Right lobe of liver (tissue), 6 donors: ENCODE measurements at places on chromosomes 5 and 9.
A peak's percentile ranks its signal among the peaks of the same experiment; 100 is the strongest.

GRCh38 chr5:136053336-136054141 lies 24.8 kb downstream of the TGFBI start:
- DNase-seq = peak; percentile 89

- DNase-seq = no peak
Measured at GRCh38 chr5:107092695-107093094, 578.0 kb downstream of the EFNA5 start.

DNA sequence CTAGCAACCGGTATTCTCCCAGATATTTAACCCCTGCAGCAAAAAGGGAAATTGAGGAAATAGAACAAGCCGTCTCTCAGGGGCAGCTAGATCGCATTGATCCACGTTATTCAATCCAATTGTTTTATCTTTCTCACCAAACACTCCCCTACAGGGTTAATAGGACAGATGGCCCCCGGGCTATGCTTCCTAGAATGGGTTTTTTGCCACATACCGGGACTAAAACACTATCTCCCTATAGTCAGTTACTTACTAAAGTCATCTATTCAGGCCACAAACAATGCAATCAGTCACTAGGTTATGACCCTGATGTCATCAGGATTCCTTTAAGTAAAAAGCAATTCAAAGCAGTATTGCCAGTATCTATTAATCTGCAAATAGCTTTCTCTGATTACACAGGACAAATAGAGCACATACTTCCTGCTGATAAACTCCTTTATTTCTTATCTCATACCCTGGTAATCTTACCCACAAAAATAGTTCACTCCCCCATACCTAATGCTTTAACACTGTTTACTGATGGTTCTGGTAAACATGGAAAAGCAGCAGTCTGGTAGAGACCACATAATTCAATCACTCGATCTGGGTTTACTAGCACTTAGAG lies 159.0 kb downstream of the CPLANE1 start:
- no peak for DNase-seq

DNA sequence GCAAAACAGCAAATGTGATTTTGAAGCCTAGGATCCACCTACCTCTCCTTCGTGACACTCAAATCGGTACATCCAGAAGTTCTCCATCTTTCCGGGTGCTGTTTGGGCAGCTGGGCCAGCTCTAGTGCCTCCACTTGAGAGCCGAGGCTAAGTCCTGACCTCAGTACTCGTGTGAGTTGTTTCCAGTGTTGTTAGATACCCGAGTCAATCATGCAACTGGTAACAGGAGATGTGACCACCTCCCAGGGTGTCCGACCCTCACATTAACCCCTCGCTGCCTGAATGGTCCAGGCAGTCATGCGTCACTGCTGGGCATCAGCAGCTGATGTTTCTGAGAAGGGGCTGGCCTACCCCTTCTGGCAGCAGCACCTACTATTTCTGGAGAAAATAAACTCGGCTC lies 170.3 kb downstream of the ENTREP1 start:
- no peak for DNase-seq

GRCh38 chr5:8870349-8870958 lies 675.4 kb downstream of the SEMA5A start:
- DNase-seq = no peak

DNA sequence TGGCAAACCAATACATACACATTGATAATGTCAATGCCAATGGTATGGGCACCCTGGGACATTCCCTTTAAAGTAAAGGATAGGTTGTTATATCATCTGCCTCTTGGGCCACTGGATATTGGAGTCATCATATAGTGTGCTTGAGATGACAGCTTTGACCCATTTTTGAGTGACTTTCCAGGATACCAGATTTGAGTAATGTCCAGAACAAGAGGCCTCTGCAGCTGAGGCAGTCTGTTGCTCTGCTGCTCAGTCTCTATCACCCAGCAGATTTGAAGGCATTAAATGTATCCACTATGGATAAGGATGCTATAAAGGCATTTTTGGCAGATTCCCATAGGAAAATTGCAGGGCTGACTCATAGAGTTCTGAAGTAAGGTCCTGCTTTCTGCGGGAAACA lies 525.6 kb upstream of the SEMA6A start:
- DNase-seq = no peak

- no peak for DNase-seq
Measured at GRCh38 chr9:30628915-30629567, 1755.4 kb upstream of the ACO1 start.

DNA sequence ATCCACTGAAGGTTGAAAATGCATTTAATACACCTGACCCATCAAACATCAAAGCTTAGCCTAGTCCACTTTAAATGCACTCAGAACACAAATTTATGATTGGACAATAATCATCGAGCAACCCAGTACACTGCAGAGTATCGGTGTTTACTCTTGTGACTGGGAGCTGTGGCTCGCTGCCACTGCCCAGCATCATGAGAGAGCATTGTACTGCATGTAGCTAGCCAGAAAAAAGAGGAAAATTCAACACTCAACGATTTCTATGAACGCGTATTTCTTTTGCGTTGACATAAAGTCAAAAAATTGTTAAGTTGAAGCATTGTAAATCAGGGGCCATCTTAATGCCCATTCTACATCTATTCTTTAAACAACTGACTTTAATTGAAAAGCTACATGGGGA lies 95.1 kb upstream of the CD180 start:
- no peak for DNase-seq

DNA sequence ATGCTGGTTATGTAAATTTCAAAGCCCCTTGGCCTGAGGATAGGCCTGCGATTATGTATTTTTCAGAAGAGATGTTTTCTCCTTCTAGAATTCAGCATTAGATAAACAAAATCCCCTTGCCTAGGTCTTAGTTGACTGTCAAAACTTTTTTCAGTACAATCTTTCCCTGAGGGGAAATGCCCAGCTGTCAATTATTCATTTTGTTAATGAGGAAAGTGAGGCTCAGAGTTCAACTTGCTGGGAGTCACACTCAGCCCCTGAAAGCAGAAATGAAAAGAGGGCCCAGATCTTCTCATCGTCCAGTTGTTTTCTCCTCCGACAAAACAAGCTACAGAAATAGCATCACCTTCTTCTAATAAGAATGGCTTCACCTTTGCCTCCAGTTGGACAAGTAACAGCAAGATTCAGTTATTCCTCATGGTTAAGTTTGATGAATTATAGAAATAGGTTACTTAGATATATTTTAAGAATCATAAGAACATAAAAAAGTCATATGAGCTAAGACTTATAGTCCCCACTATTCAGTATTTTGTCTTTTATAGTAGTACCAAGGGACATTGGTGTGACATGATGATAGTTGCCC lies 627.1 kb upstream of the WWC1 start:
- no peak for DNase-seq

DNA sequence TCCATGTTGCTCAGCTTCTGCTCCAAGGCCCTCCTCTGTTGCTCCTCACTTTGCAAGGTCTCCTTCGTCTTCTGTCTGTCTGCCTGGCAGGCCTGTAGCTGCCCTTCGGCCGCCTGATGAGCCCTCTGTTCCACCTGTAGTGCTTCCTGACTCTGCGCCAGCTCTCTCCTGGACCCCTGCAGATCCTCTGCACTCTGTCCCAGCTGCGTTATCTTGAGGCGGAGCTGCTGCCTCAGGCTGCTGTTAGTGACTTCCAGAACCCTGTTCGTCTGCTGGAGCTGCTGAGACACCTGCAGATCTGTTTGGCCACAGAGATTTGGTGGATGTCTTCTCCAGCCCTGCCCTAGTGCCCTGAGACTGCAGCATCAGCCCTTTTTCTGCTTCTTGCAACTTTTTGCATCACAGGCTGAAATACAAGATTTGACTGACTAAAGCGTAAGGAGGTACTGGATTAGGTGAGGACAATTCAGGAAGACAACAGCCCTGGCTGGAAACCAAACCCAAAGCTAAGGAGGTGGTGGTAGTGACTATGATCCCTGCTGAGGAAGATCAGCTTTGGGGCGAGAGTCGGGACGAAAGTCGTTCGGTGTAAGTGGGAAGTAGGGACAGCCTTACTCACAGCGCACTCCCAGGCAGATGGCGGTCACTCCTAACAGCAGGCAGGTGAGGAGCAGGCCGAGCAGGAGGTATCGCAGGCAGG lies 2.1 kb downstream of the CD72 start:
- DNase-seq = no peak

DNA sequence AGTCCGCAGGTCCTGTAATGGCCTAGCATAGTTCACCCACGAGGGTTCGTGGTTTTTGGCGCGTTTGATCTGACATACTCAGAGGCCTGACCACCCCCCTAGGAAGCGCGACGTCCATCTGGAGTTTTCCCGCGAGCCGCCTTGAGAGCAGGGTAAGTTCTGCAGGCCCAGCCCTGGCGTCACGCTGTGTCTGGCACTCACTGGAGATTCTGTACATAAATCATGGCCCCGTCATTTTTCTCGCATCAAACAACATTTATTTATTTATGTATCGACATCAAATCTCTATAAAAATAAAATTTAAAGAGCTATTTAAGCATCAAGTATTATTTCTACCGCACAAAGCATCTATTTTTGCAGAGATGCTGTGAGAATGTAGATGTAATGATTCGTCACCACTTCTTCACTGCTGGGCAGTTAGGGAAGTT lies 437 bp upstream of the TRIM41 start:
- DNase-seq = no peak

- DNase-seq = no peak
Measured at GRCh38 chr9:106846857-106847256, 16.1 kb upstream of the ZNF462 start.

GRCh38 chr5:103674739-103675138 lies 112.2 kb upstream of the NUDT12 start:
- DNase-seq = no peak

- no peak for DNase-seq
Measured at GRCh38 chr5:126402621-126403555, 20.3 kb upstream of the GRAMD2B start.

- DNase-seq = no peak
Measured at GRCh38 chr5:130805648-130806047, 359.4 kb downstream of the HINT1 start.

- no peak for DNase-seq
Measured at GRCh38 chr9:3646226-3646625, 120.4 kb upstream of the RFX3 start.
